Fibroblast of skin of abdomen (primary cell): ENCODE measurements at places on chromosomes 3 and 15.

DNA sequence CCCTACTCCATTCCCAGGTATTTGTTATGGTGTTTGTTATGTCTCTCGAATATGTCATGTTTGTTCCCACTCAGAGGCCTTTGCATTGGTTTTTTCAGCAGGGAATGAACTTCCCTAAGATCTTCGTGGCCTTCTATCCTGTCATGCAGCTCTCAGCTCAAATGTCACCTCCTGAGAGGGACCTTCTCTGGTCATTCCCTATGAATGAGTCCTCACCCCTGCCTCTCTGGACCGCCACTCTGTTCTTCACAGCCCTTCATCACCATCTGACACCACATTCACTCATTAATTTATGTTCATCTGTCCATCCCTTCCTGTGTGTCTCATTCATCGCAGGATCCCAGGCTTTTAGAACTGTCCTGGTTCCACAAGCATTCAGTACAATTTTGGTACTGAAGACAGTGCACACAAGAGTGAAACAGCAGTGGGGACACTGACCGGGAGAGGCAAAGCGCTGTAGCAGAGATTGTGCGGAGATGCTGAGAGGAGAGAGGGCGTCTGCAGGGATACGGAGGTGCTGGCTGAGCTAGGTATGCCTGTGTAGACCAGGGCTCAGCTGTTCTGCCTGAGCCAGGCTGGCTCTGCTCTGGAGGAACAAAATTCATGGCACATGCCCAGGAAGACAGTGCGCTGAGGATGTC is 132.3 kb downstream of the CHCHD6 start:
- DNase-seq, result no peak

GRCh38 chr15:74799856-74800558 is 12.6 kb upstream of the LMAN1L start:
- peak; percentile 33 for DNase-seq

DNA sequence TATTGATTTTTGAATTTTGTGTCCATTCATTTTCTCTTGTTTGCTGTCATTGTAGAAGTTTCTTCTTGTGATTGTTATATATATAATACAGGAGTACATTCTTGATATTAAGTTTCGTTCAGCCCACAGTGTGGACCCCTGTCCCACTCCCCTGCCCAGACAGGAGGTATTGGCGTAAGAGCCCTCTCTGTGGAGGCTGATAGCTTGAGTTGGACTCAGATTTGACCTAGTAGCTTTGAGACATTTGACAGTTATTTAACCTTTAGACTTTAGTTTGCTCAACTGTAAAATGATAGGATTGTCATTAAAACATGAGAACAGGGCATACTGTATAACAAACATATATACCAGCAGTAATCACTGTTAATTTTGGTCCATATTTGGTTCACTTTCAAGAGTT is 27.1 kb downstream of the GPR171 start:
- DNase-seq, result no peak

GRCh38 chr3:12148183-12148940 is 10.3 kb downstream of the TIMP4 start:
- no peak for DNase-seq

GRCh38 chr3:179026636-179027035 is 45.0 kb downstream of the ZMAT3 start:
- DNase-seq, result peak; percentile 31

- DNase-seq, result no peak
These were observed 55.7 kb upstream of the ACP3 start for GRCh38 chr3:132261506-132261905.

DNA sequence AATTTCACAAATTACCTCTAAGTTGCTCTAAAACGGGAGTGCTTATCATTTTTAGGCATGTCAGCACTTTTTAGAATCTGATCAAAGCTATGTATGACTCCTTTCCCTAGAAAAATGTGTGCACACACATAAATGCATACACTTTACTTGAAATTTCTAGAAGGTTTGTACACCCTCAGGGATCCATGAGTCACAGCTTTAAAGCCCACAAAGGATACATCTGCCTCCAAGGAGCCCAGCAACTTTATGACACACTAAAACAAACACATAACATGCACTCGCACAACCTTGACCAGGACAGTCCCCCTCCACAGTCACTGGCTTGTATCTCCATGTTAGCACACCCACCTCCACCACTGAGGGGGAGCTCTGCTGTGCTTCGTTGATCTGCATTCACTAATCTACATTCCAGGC is 722.0 kb upstream of the CFAP20DC start:
- DNase-seq, result peak; percentile 84

GRCh38 chr3:37777835-37778234 is 83.8 kb upstream of the CTDSPL start:
- DNase-seq, result no peak

GRCh38 chr3:187398955-187399354 is 30.8 kb downstream of the RTP4 start:
- DNase-seq, result no peak

DNA sequence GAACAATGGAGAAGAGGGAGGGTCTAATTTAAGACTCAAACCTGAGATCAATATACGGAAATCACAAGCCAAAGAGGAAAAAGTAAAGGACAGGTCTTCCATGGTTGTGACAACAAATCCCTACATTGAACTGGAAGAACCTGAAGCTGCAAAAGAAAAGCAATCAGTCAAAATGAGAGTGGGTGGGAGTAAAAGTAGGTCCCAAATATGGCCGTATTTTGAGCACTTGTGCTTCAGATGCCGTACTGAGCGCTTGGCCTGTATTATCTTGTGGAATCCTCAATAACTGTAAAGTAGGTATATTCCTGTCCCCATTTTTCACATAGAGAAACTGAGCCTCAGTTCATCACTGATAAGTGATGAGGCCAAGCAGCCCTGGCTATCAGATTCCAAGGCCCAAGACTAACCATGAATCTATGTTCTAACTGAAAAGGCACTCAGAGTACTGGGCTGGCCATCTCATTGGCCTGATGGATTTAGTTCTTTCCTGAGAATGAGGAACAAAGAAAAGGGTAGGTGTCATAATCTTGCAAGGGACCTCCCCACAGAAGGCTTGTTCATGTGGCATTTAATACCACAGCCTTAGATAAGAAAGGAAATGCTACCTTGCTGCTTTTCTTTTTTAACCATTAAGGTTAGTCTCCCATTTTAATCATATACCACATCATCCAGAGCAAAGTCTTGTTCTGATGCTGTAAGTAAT is 52.5 kb downstream of the LRRN1 start:
- no peak for DNase-seq

DNA sequence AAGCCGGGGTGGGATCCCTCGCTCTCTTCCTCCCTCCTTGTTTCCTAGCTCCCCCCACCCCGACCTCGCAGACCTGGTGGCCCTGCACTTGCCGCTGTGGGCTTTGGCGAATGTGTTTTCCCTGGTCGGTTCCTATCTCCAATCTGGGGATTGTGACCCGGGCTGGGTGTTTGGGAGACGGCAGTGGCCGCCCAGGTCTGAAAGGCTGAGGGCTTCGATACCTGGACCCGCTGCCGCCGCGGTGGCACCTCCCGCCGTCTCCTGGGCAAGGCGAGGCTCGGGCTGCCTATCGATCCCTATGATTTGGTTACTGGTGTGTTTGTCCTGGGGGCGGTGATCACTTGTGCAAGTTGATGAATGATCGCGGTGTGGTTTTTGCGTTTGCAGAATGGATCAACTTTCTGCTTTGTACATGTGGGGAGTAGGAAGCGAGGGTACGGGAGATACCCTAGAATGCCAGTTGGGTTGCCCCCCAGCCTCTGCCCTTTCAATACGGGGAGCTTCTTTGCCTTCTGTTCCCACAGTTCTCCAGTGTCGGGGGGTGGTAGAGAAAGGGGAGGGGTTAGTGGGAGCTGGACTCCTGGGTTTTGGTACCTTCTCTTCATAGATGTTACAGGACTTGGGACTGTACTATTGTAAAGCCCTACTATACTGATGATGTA is 3.0 kb downstream of the BBX start:
- peak; percentile 3 for DNase-seq

DNA sequence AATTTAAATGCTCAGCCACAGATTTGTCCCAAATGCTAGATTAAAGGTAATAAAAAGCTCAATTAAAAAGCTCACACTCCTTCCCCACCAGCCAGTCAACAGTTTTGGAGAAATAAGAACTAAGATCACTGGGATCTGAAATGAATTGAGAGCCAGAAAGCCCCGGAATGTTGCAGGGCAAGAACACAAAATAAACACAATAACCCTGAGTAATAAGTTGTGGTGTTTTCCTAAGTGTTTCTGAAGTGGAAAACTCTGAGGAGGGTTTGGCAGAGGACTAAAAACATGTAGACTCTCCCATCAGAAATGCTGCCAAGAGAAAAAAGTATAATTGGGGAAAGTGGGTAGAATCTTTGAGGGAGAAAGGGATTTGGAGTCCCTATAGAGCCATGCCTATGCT is 127.8 kb downstream of the ABI3BP start:
- no peak for DNase-seq

GRCh38 chr15:66894986-66895780 is 170.2 kb upstream of the SMAD3 start:
- peak; percentile 19 for DNase-seq

GRCh38 chr15:65732698-65733097 is 59.4 kb downstream of the DENND4A start:
- no peak for DNase-seq

GRCh38 chr15:22889146-22889818 is 50.8 kb downstream of the NIPA2 start:
- no peak for DNase-seq

DNA sequence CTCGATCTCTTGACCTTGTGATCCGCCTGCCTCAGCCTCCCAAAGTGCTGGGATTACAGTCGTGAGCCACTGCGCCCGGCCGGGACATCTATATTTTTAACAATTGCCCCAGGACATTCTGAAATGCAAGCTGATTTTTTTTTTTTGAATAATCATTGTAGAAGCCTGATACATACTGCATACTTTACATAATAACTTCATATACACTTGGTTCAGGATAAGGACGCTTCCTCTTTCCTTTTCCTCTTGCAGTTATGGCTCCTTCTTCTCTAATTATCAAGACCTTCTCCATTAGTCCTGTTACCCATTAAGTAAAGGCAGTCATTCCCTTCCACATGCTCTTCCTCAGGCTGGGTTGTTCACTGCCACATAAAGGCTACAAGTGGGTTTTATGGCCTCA is 58.3 kb downstream of the SLCO3A1 start:
- no peak for DNase-seq

- DNase-seq, result no peak
These were observed 22.2 kb upstream of the BLM start for GRCh38 chr15:90694987-90695386.

GRCh38 chr15:47791161-47791560 is 73.9 kb downstream of the SEMA6D start:
- no peak for DNase-seq

DNA sequence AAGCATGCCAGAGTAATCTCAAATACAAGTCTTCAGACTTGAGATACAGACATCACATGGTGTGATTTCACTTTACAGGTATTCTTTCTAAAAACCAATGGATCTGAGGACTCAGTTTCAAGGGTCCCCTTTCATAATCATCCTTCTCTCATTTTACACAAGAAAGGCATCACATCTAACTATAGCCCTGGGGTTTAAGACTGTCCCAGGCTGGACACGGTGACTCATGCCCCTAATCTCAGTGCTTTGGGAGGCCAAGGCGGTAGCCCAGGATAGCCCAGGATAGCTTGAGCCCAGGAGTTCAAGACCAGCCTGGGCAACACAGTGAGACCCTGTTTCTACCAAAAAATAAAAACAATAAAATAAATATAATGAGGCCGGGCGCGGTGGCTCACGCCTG is 36.4 kb downstream of the UBP1 start:
- peak; percentile 10 for DNase-seq

DNA sequence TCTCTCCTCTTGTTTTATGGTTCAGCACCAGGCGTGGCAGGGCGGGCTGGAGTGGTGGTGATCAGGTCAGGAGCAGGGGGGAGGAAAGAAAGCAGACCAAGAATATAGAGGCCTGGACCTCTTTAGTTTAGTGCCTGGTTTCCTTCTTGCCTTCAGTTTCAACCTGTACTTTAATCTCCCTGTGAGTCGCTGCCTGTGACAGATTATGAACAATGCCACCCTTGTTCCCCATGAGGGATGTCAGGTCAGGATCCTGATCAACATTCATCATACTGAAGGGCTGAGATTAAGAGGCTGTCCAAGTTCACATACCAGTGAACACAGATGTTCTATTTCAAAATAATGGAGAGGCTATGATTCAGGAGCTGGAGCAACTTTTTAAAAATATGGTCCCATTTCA is 11.4 kb downstream of the ENTPD3 start:
- DNase-seq, result no peak

DNA sequence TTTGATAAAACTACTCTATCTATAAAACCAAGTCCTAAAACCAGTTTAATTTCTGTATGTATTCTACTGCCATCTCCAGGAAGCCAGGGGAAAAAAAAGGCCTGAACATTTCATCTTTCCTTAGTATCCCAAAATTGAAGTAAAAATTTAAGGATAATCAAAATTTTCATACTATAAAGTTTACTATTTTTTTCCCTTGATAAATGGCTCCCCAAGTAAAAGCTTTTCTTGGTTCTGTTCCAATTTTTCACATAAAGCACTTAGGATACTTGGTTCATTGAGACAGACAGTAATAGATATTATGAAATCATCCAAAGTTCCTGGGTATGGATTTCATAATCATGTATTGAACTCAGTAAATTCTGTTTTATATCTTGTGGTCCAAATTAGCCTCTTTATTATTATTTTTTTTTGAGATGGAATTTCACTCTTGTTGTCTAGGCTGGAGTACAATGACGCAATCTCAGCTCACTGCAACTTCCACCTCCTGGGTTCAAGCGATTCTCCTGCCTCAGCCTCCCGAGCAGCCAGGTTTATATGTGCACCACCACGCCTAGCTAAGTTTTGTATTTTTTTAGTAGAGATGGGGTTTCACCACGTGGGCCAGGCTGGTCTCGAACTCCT is 34.5 kb downstream of the ICE2 start:
- peak; percentile 51 for DNase-seq

DNA sequence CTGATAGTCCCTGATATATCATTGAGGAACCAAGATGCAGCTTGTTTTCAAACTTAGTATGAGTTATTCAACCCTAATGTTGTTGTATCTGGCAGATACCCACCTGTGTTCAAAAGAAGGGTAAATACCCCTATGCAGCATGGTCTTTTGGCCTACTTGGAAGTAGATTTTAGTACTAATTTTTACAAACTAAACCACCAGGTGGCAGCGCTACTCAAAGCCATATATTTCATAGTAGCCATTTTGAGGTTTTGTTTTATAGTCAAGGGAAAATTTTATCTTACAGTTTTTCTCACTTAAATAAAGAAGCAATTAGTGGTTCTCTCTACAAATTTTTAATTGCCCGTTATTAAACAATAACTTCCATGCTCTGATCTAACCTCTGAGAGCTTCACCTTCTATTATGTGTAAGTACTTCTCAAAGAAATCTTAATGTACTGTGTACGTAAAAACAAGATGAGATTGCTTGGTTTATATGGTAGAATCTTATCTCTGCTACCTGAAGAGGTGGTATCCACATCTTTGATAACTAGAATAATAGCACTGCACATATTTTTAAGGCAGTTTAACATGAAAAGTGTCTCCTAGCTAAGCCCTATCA is 31.5 kb upstream of the MLF1 start:
- DNase-seq, result peak; percentile 50

- peak; percentile 92 for DNase-seq
These were observed 16.8 kb downstream of the ATG7 start for GRCh38 chr3:11288786-11289637.
